ENCODE measurements at places on chromosomes 6 and 20.

GRCh38 chr6:24355393-24355792 is 2.5 kb downstream of the DCDC2 start:
- no peak for DNase-seq

DNA sequence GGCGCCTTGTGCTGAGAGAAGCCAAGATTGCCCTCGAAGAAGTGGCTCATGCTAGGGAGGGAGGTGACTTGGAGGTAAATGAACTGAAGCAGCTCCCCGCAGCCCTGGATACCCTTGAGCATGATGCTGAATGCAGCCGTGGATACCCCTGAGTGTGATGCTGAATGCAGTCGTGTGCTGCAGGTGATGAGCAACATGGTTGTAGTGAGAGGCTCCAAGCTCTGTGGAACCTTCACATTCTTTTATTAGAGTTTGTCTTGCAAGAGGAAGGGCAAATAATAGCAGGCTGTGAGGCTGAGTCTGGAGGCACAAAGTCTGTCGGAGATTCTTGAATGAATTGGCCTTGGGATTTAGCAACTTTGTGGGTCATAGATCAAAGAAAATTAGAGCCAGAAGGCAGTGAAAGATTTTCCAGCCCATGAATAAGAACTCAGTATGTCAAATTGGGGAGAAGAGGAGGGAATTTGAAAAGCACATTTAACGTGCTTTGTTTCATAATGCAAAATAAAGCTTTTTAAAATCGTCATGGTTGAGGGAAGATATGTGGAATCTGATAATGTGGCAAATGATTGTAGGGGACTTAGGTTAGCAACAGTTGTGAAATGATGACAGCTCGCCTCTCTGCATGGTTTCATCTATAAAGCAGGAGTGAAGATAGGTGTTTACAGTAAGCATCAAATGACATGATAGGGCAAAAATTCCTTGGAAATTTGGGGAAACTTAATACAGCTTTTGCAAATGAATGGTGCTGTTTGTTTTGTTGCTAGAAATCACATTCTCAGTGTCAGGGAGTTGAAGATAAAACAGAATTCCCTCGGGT is 120.1 kb upstream of the TIAM2 start:
- no peak for DNase-seq

- DNase-seq, result no peak
These were observed 2.9 kb downstream of the SIRPB1 start for GRCh38 chr20:1616858-1617434.

GRCh38 chr20:49985617-49986016 is 2.8 kb downstream of the SNAI1 start:
- no peak for DNase-seq
